Astrocyte (in vitro differentiated cells and primary cell): ENCODE measurements at places on chromosomes 12 and 14.
A peak's percentile ranks its signal among the peaks of the same experiment; 100 is the strongest.

DNA sequence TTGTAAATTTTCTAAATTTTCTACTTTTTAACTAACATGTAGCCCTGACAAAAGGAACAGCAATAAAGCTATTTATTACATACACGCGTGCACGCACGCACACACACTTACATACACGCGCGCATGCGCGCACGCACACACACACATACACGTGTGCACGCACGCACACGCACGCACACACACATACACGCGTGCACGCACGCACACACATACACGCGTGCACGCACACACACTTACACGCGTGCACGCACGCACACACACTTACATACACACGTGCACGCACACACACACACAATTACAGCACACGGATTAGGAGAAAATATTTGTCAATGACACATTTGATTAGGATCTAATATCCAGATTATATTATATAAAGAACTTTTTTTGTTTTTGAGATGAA is 27.9 kb downstream of the DHX37 start:
- DNase-seq: no peak

GRCh38 chr12:93121729-93122488 is 192.8 kb upstream of the EEA1 start:
- peak; percentile 84 for DNase-seq

DNA sequence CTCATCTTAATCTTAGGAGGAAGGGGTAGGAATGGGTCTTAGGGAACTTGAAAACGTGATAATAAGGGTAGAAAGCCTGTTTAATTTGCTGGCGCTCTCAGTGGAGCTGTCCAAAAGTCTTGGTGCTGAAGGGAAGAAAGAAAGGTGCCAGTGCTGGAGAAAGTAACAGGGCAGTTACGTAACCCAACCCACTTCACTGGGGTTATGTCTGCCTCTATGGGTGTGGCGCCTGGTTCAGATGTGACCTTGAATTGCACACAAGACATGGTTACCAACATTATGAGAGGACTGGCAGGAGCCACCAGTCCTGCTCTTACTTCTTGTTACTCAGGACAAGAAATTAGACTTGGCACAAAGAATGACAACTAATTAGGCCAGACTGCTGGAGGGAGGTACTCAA is 18.6 kb upstream of the GPATCH2L start:
- no peak for DNase-seq

DNA sequence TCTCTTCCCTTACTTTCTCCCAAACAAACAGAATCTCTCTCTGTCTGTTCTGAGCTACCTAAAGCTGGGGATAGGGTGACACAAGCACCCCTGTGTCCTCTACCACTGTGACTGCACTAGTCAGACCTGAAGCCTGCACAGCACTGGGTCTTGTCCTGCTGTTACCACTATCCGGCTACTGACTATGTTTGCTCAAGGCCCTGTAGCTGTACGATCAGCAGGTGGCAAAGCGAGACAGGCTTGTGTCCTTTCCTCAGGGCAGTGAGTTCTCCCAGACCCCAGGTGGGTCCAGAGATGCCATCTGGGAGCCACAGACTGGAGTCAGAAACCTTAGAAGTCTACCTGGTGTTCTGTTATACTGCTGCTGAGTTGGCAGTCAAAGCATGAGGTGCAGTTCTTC is 116.4 kb downstream of the NUBPL start:
- DNase-seq: no peak
